ENCODE measurements at places on chromosomes 5 and 9.

GRCh38 chr5:78896132-78896531 is 89.0 kb downstream of the ARSB start:
- DNase-seq = no peak

GRCh38 chr5:178279723-178280438 is 47.3 kb upstream of the PHYKPL start:
- no peak for DNase-seq

GRCh38 chr5:150353032-150353675 is 4.3 kb upstream of the TCOF1 start:
- no peak for DNase-seq

GRCh38 chr5:9544056-9544455 is 1.8 kb downstream of the SEMA5A start:
- no peak for DNase-seq
